ENCODE measurements at places on chromosomes 1 and 21.

GRCh38 chr1:147833231-147833860 lies 69.2 kb upstream of the GJA8 start:
- no peak for DNase-seq

GRCh38 chr1:244731651-244732050 lies 78.7 kb downstream of the DESI2 start:
- DNase-seq = no peak

DNA sequence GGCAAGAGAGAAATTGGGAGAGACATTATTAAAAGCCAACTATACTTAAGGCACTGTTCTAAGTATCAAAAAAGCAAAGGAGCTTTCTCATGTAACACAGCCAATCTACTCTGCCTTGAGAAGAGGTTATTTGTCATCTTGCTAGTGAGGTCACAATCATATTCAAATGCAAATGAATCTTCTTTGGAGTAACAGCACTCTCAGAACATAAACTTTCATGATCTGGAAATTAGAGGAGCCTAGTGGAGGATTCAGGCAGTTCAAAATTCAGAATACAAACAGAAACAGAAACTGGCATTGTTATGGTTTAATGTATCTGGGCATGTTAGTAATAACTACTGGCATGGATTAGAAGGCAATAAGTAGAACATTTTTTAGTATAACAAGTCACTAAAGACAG lies 57.4 kb downstream of the ARID4B start:
- no peak for DNase-seq

GRCh38 chr1:185719021-185719420 lies 15.2 kb upstream of the HMCN1 start:
- DNase-seq = no peak

DNA sequence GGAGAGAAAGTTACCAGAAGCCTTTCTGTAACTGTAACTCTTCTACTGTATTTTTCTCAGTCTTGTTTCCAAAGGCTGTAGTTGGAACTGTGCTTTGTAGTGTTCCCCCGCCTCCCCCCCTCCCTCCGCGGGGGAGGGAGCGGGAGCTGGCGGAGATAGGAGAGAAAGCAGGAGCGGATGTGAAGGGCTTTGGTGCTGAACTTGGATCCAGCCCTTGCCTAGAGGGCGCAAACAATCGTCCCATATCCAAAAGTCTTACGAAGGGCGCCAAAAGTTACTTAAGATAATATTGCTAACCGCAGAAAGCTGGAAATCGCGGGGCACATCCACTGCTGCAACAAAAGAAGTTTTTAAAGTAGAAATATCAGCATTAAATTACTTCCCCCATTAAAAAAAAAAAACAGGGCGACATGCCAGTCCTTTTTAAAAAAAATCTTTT lies 2.4 kb upstream of the NFIA start:
- DNase-seq = peak; percentile 81

All from anterior cingulate cortex (tissue), 58 donors.